RPMI7951 (cell line): ENCODE measurements at places on chromosomes 4 and X. TPM values are rescaled to one million over a fixed set of nuclear protein-coding genes. Genes with fewer than 3 reads are reported as not detected.

Gene HAND2
- total RNA-seq, result 0.36 and 0.39 TPM in 2 replicates

Gene GJB1
- not detected in 2 replicates for total RNA-seq

Gene LRBA
- total RNA-seq, result 11.6 and 12.5 TPM in 2 replicates

Gene REELD1
- not detected in 2 replicates for total RNA-seq

Gene CT47B1
- not detected in 2 replicates for total RNA-seq

Gene CD99
- 444 and 519 TPM in 2 replicates for total RNA-seq

Gene PCDH10
- total RNA-seq, result 0.10 and 0.12 TPM in 2 replicates

Gene IL2
- not detected in 2 replicates for total RNA-seq

Gene MAGEA9B
- not detected in 2 replicates for total RNA-seq

Gene SUPT20HL1
- not detected in 2 replicates for total RNA-seq

Gene BEND2
- total RNA-seq, result not detected in 2 replicates

Gene SYP
- total RNA-seq, result 0.36 and 0.59 TPM in 2 replicates

Gene AADAT
- 3.4 and 4.7 TPM in 2 replicates for total RNA-seq

Gene GSX2
- not detected in 2 replicates for total RNA-seq

Gene ERVMER34-1
- total RNA-seq, result 0.12 and 0.39 TPM in 2 replicates

Gene POLN
- total RNA-seq, result 0.24 and 0.59 TPM in 2 replicates

Gene FHIP1A
- 0.20 and 0.36 TPM in 2 replicates for total RNA-seq

Gene SAT1
- 82.5 and 97.9 TPM in 2 replicates for total RNA-seq

Gene L1CAM
- 49.5 and 58.9 TPM in 2 replicates for total RNA-seq

Gene GK
- 6.6 and 7.2 TPM in 2 replicates for total RNA-seq

Gene SERPINA7
- not detected in 2 replicates for total RNA-seq

Gene CCDC149
- total RNA-seq, result 4.1 and 4.3 TPM in 2 replicates

Gene USP26
- not detected in 2 replicates for total RNA-seq

Gene ETFDH
- total RNA-seq, result 12.5 and 17.2 TPM in 2 replicates
